ENCODE measurements at places on chromosomes 7 and 10.

DNA sequence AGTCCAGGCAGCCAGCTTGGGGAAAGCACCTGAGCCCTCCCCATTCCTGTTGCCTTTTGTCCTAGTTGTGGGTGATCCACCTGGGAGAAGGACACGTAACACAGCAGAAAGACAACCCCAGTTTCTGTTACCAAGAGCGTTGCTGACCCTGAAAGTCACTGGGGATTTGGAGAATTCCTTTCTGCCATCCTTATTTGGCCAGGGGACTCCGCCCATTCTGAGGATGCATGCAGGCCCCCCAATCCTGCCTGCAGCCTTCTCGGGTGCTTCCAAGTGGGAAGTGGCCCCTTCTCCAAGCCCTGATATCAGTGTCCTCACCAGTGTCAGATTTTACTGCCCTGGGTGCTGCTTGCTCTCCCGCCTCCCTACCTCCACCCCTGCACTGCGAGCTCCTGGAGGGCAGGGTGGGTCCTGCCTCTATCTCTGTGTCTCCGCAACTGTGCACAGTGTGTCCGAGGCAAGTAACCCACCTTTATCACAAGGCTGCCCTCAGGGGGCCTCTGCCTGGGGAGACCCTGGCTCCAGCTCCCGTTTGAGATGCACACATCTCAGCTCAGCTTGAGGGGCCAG, 9.2 kb upstream of the ADCY1 start:
- no peak for DNase-seq

DNA sequence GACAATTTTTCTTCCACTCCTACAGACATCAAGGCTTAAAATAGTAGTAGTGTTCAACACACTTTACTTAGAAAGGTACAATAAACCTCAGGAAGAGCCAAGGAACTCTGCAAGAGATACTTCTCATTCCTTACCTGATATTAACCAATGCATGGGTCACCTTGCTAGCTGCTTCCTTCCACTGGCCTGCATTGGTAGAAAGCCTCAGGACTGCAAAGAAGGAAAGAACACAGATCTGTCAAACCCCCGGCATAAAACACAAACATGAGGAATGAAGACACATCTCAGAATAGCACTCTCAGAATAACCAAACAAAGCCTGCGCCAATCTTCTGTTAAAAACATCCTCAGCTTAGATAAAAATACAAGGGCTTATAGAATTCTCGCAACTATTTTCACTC, 96.1 kb upstream of the KCNIP2 start:
- no peak for DNase-seq

GRCh38 chr7:78224923-78225322, 426.4 kb downstream of the PHTF2 start:
- DNase-seq = no peak

GRCh38 chr10:52739380-52740154, 33.0 kb downstream of the MBL2 start:
- no peak for DNase-seq

DNA sequence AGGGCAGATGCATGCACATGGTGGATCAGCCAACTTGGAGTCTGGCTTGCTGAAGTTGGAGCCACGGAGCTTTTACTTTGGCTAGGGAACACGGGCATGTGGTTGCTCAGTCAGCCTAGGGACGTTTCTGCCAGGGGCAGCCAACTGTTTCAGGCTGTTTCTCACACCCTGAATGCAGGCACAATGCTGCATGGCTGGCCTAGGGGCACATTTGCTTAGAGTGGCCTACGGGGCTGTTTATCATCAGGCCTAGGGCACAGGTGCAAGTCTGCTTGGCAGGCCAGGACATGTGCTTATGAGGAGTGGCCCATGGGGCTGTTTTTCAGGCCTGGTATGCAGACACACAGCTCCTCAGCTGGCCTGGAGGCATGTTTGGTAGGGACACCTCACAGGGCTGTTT, 107.4 kb downstream of the GSAP start:
- no peak for DNase-seq

- no peak for DNase-seq
These were observed 442.1 kb upstream of the C7orf33 start for GRCh38 chr7:148148456-148148855.

DNA sequence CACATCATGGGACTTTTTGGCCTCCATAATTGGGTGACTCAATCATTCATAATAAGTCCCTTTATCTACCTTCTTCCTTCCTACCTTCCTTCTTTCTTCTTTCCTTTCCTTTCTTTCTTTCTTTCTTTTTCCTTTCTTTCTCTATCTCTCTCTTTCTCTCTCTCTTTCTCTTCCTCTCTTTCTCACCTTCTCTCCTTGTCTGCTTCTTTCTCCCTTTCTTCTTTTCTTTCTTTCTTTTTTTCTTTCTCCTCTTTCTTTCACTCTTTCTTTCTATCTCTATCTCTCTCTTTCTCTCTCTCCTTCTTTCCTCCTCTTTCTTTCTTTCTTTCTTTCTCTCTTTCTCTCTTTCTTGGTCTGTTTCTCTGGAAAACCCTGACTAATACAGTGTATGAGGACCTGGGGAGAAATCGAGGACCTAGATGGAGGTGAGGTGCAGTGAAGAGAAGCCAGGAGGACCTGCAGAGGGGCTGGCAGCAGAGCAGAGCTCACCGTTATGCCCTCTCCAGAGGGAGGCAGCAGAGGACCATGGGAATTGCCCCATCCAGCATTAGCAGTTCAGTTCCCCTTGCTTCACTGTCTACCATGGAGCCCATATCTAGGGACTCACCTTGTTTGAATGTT, 52.7 kb upstream of the BTRC start:
- DNase-seq = no peak

DNA sequence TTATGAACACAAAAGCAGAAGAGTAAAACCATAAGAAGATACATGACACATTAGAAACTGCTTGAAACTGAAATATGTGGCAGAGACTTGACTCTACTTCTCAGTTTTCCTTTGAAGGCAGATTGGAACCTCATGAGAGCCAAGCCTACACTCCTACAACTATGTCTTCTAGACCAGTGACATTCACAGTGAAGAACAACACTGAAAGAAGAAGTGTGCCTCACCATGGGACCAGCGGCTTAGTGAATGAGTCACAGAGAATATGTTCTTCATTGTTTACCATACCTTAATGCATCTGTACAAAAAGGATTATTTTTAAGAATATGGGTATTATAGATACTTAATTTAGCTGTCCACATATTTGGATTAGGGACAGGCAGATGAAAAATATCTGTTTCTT, 248.3 kb downstream of the CDC14C start:
- no peak for DNase-seq

- no peak for DNase-seq
These were observed 223.2 kb upstream of the IGFBP3 start for GRCh38 chr7:46143949-46144917.
